ENCODE measurements at places on chromosomes 16 and 17.

GRCh38 chr16:15530085-15530484 lies 95.7 kb downstream of the BMERB1 start:
- no peak for DNase-seq

DNA sequence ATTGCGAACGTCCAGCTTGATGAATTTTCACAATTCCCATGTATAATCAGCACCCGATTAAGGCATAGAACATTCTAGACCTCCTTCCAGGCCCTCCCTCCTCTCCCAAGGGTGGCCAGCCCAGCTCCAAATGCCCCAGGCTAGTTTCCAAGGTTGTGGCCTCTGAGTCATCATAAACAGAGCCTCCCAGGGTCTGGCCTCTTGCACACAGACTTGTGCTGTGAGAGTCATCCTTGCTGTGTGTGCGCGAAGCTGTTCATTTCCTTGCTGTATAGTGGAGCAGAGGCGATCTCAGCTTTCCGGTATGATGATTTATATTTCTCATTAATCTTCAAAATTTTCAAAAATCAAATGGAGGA lies 20.5 kb upstream of the JPH3 start:
- no peak for DNase-seq

GRCh38 chr16:24759006-24759405 lies 29.6 kb downstream of the TNRC6A start:
- DNase-seq, result no peak

DNA sequence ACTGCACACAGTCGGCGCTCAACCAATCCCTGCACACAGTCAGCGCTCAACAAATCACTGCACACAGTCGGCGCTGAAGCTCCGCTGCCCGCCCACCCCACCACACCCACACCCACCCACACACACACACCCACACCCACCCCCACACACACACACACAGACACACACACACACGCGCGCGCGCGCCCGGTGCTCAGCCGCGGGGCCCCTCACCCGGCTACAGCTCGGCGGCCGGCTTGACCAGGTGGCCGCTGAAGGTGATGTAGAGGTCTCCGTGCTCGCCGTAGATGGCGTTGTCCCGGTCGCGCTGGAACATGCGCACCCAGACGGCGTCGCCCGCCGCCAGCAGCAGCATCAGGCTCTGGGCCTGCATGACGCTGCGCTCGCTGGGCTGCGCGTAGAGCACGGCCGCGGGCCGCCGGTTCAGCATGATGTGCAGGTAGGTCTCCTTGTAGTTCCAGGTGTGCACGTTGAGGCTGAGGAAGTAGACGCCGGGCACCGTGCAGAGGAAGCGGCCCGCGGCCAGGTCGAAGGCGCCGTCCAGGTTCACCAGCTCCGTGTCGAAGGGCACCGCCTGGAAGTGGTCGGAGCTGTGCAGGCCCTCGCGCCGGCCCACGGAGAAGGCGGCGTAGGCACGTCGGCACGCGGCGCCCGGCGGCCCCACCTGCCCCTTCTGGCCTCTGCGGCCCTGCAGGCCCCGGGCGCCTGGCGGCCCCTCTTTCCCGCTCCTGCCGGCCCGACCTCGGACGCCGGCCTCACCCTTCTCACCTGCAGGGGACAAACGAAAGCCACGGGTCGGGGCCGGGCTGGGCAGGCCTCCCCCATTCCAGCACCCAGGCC lies 2.5 kb downstream of the C1QTNF8 start:
- no peak for DNase-seq

DNA sequence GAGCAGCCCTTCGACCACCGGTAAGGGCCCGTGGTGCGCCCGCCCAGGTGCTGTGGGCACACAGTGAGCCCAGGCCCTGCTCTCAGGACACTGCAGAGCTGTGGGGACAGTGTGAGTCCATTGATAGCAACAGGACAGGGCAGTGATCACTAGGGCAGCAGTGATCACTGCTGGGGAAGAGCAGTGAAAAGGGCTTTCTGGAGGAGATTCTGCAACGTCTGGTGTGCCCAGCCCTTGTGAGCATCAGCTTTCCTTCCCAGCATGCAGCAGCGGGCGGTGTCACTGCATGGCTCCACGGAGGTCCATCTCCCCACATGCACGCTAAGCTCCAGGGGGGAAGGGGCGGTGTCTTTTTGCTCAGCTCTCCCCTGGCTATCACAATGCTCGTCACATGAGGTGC lies 32.1 kb downstream of the MAP1LC3B start:
- DNase-seq, result no peak

DNA sequence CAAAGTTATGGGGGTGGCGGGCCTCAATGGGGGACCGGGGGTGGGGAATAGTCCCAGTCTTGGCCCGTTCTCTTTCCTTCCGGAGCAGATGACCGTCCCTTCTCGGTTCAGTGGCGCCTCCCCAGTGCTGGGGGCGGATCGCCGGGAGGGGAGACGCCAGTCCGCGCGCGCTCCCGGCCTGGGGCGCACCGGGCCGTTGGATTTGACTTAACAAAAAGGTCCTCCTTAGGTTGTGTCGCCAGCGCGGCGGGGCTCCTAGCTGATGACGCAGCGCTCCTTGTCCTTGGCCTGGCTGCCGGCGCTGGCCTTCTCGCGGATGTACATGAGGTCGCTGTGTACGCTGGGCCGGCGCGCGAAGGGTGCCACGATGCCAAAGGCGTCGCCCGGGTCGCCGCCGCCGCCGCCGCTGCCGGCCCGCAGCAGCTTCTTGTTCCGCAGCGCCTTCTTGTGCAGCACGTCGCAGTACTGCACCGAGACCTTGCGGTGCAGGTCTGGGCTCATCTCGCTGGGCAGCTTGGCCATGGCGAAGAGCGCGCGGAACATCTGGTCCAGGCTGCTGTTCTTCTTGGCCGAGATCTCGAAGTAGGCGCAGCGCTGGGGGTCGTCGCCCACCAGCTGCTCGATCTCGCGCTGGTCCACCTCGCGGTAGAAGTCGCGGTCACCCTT lies 1.2 kb downstream of the RASD1 start:
- no peak for DNase-seq

GRCh38 chr17:57876023-57876865 lies 26.4 kb upstream of the MRPS23 start:
- no peak for DNase-seq

GRCh38 chr16:83095941-83096692 lies 469.3 kb downstream of the CDH13 start:
- no peak for DNase-seq

GRCh38 chr17:81432941-81433340 lies 37.7 kb downstream of the BAHCC1 start:
- no peak for DNase-seq

- no peak for DNase-seq
Observed at GRCh38 chr17:39726617-39727016, 3.7 kb downstream of the MIEN1 start.

DNA sequence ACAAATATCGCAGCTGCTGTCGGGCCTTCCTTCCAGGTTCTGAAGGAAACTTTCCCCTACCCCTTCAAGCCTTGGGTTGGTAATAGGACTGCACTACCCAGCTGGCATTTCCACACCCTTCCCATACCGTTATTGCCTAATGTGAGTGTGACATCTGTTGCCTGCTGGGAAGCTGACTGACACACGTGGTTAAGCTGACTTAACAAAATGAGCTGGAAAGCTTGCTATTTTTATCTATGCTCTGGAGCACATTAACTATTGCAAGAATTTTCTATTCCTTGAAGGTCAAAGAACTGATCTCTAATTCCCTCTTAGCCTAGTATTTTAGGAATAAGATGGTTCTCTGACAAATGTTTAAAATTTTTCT lies 79.5 kb downstream of the PMP22 start:
- no peak for DNase-seq

GRCh38 chr16:81879625-81880024 lies 100.5 kb downstream of the PLCG2 start:
- DNase-seq, result no peak

DNA sequence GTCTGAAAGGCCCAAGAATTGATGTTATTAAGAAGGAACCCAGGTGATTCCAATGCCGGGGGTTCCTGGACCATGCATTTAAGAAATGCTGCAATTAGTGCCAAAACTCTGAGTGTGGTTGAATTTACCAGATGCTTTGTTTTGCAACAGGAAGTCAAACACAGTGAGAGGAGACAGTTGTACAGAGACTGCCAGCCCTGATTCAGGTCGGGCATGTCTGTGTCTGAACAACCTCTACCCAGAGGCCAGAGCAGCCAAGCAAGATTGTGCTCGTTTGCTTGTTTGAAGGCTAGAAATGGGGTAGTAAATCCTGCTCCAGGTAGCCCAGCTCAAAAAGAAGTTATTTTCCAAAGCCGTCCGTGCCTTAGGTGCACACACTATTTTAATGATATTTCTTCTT lies 412.4 kb upstream of the ERCC4 start:
- no peak for DNase-seq

DNA sequence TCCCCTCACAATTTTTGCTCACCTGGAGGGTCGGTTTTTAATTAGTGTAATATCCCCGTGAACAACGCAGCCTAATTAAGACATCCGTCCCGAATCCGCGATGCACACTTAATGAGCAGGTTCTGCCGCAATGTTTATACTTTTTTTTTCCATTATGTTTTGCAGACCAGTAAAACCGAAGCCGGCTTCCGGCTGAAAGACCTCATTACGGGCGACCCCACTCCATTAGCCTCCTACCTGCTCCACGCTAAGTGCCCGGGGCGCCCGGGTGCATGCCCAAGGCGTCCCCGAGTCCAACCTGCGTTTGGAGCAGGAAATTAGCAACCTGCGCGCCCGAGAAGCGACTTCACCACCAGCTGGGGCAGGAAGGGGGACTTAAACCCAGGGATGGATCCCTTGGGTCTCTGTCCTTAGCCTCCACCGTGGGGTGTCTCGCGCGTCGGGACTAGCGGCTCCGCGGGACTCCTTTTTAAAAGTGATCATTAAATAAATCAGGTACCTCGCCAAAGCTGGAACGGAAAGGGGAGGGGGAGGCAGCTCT lies 1.7 kb downstream of the RBFOX3 start:
- no peak for DNase-seq

- no peak for DNase-seq
Observed at GRCh38 chr17:44203731-44204440, 4.2 kb upstream of the ATXN7L3 start.

- DNase-seq, result no peak
Observed at GRCh38 chr17:1271030-1271423, 783 bp downstream of the BHLHA9 start.

GRCh38 chr16:27305839-27306442 lies 7.8 kb upstream of the IL4R start:
- DNase-seq, result no peak

- DNase-seq, result no peak
Observed at GRCh38 chr16:82093666-82094300, 58.7 kb downstream of the HSD17B2 start.

- DNase-seq, result no peak
Observed at GRCh38 chr17:48960834-48961515, 7.4 kb downstream of the GIP start.

GRCh38 chr17:9330611-9331271 lies 244.9 kb downstream of the STX8 start:
- no peak for DNase-seq

DNA sequence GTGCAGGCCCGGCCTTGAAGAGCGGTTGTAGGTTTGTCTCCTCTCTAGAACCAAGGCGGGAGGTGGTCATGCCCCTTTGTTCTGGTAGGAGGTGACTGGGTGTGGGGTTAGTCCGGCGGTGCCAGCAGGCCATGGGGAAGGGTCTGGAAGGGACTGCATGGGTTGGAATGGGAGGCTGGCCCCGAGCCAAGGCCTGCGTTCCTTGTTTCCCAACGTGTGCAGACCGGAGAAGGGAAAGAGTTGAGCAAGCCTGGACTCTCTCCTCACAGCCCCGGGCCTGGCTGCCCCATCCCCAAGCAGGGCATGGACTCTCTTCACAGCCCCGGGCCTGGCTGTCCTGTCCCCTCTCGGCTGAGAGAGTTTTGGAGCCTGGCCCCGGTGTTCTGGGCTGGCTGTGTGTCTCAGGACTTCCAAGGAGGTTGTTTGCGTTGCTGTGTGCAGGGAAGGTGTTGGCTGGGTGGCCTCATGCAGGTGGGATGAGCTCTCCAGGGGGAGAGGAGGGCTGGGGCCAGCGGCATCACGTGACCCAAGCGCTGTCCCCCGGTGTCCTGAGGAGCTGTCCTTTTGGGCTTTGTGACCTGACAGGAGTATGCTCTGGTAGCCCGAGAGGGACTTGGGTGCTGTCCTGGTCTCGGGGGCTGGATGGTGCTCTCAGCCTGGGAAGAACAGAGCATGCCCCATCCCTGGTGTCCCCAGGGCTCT lies 2.6 kb downstream of the CACNA1H start:
- no peak for DNase-seq

GRCh38 chr16:85466304-85466700 lies 146.8 kb upstream of the GSE1 start:
- no peak for DNase-seq

GRCh38 chr16:88971371-88972097 lies 5.5 kb downstream of the CBFA2T3 start:
- DNase-seq, result no peak

- DNase-seq, result no peak
Observed at GRCh38 chr17:80138856-80139426, 8.0 kb downstream of the EIF4A3 start.

GRCh38 chr16:85474621-85475217 lies 138.4 kb upstream of the GSE1 start:
- no peak for DNase-seq

- DNase-seq, result no peak
Observed at GRCh38 chr17:82023447-82024241, 539 bp downstream of the LRRC45 start.

DNA sequence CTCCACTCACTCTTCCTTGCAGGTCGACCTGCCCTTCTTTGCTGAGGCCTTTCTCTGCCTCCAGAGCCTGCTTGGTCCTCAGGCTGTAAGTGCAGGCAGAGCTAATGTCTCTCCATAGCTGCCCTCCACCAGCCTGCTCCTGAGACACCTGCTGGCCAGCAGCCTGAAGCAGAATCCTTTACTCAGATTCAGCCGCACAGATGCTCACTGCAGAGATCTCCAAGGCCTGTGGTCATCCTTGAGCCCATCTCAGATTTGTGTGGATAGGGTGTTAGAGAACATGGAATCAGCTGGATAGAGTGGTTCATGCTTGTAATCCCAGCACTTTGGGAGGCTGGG lies 11.5 kb downstream of the DEXI start:
- no peak for DNase-seq

DNA sequence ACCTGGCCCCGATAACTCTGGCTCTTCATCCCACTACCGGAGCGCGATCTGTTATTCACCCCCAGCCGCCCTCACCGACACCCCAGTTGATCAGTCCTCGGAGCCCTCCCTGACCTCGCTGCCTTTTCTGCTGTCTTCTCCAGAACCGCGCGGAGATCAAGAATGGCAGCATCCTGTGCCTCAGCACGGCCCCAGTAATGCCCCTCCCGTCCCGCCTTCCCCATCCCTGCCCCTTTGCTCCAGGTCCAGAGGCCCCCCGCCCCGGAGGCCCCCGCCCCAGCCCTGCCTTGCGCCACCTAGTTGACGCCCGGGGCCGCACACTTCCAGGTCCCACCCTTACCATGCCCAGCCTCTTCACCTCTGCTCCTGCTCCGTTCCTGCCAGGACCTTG lies 872 bp downstream of the ELMO3 start:
- DNase-seq, result no peak

GRCh38 chr16:55045329-55045728 lies 114.7 kb downstream of the IRX5 start:
- DNase-seq, result no peak

- no peak for DNase-seq
Observed at GRCh38 chr17:61981323-61981722, 53.5 kb upstream of the INTS2 start.

Data from activated CD8-positive, alpha-beta memory T cell treated with anti-CD3 and anti-CD28 coated beads for 4 hours (primary cell).